ENCODE measurements at places on chromosomes 11 and 22.

- no peak for DNase-seq
Measured at GRCh38 chr11:14223636-14224288, 135.2 kb downstream of the RRAS2 start.

- no peak for DNase-seq
Measured at GRCh38 chr22:39655004-39655579, 84.5 kb downstream of the CACNA1I start.

DNA sequence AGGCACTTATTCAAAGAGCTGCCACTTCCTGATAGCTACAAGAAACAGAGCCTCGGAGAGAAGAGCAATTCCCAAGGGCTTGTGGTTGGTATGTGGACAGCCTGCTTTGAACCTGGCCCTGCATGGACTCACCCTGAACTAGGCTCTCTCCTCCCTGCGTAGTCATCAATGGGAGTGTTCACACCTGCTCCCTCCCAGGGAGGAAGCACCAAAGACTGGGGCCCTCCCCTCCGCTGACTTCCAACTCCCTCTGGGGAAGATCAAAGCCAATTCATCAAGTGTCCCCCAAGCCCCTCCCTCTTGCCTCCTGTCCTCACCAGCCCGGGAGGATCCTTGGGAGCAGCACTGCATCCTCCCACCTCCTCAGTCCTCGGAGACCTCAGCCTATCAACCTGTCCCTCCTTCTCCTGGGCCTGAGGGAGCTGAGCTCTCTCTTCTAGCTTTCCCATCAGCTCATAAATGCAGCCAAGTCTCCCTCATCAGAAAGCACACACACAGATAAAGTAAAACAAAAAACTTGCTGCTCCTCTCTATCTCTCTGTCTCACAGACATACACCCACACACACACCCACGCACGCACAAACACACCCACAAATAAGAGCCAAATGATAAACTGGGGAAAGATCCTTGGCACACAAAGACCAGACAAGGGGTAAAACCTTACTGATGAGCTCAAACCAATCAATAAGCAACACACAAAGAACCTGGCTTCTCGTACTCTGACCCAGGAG is 3.3 kb downstream of the A4GALT start:
- peak; percentile 9 for DNase-seq

GRCh38 chr11:8167796-8168195 is 1.0 kb downstream of the RIC3 start:
- DNase-seq = no peak

- DNase-seq = no peak
Measured at GRCh38 chr11:75703695-75704237, 13.9 kb upstream of the MOGAT2 start.

DNA sequence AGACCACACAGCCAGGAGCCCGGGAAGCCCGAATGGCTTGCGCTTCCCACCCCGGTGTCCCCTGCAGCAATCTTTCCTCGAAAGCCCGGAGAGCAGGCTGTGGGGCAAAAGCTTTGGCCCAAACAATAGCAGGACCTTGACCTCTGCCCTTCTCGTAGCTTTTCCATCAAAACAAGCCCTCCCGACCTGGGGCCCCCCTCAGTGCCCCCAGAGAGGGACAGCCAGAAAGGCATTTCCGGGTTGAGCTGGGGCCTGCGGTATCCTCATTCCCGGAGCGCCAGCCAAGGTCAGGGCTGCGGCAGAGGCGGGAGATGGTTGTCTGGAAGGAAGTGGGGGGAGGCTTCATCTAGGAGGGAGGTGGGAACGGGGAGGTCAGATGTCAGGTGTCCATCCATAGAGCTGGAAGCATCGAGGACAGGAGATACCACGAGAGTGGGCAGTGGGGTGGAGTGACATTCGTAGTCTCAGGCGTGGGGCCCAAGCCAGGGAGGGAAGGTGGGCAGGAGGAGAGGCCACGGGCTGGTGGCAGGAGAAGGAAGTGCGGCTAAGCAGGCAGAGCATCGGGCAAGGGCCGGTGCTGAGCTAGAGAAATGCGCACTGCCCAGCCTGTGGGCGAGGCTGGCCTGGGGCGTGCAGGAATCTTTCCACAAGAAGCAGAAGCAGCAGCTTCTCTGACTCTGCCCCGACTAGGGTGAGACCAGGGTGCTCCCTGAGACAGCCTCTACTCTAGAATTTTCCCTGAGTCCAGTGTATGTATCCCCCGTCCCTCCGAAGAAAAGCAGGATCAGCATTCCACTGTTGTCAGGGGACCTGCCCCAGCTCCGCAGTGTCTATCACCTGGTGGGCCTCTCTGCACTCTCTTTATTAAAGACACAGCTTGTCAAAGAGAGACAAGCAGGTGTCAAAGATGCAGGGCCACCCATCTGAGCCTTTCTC is 14.3 kb downstream of the PDGFB start:
- no peak for DNase-seq

- DNase-seq = no peak
Measured at GRCh38 chr11:3894128-3894731, 38.8 kb downstream of the STIM1 start.
